ENCODE measurements at places on chromosomes 7 and 10.
A peak's percentile ranks its signal among the peaks of the same experiment; 100 is the strongest.

DNA sequence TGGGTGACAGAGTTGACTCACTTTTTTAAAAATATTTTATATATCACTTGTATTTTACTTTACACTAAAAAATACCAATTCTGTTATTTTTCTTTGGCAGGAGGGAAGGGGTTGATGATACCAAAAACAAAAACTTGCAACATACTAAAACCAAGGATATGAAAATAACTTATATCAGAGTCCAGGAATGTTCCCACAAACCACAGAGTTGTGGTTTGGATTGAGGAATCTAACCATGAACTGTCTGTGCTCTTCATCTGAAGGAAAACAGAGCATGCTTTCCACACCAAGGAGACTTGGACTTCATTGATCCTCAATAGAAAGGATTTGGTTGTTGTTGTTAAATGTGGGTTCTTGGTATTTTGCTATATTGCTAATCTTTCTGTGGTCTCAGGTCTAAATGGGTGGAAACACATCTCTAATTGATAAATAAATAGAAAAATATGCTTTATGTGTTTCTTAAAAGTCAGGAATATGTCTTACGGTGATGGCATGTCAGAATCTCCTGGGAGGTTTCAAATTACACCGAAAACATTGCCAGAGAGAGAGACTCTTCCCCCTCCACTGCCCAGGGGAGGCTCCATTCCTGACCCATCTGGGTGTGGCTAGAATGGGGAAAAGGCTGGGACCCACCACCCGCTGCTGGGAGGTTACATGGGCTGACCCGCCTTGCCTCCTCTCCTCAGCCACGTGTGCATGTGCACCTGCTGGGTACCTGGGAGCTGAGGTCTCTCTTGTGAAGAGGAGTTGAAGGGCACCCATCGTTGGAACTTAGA is 46.9 kb upstream of the STK17A start:
- DNase-seq = no peak

GRCh38 chr7:131556053-131556908 is at the start of gene PODXL:
Gene PODXL (minus strand): TSS chr7:131556628. CDS start chr7:131556359, 269 bp downstream.
- peak; percentile 54 for DNase-seq

- DNase-seq = no peak
Observed at GRCh38 chr7:146002431-146003078, 114.0 kb upstream of the CNTNAP2 start.

DNA sequence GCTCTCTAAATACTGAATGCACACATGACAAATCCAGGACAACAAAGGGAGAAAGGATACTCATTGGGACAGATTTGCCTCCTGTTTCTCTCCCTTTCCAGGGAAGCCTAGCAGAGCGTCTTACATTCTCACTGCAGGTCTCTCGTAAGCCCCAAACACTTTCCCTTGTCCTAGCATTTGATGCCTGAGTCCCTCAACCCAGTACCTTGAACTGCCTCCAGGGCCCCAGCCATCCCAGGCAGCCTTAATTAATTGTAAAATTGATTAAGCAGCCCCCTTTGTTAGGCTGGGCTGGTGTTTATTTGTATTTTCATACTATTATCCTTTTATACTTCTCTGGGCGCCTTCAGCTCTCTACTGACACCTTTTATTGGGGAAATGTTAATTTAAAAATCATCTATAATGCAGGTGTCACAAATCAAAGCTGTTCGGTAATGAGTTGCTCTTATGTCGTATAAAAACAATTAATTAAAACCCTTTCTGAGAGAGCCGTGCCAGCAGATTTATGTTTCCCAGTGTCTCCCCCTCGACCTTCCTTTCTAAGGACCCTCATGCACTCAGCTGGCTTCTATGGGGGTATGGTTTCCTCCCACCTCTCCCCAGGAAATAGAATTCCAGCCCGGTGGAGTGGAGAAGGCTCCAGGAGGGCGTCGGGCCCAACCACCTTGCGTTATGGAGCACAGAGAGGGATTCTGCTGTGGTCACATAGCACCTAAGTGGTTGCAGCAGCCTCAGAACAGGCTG is 243.8 kb downstream of the RPS24 start:
- no peak for DNase-seq

- no peak for DNase-seq
Observed at GRCh38 chr7:102258073-102258748, 28.5 kb upstream of the SH2B2 start.

GRCh38 chr10:9301148-9301547 is 1246.7 kb downstream of the GATA3 start:
- DNase-seq = no peak
